Naive thymus-derived CD4-positive, alpha-beta T cell (primary cell): ENCODE measurements at places on chromosomes 2 and 18.

- no peak for DNase-seq
- no peak overlapping the region for H3K27ac ChIP-seq
- H3K4me1 ChIP-seq = peaks cover 7% of the 10 kb centered on the region
- no peaks in the 10 kb centered on the region for H3K36me3 ChIP-seq
These were observed 6.3 kb upstream of the ADGRF3 start for GRCh38 chr2:26352892-26353291.

DNA sequence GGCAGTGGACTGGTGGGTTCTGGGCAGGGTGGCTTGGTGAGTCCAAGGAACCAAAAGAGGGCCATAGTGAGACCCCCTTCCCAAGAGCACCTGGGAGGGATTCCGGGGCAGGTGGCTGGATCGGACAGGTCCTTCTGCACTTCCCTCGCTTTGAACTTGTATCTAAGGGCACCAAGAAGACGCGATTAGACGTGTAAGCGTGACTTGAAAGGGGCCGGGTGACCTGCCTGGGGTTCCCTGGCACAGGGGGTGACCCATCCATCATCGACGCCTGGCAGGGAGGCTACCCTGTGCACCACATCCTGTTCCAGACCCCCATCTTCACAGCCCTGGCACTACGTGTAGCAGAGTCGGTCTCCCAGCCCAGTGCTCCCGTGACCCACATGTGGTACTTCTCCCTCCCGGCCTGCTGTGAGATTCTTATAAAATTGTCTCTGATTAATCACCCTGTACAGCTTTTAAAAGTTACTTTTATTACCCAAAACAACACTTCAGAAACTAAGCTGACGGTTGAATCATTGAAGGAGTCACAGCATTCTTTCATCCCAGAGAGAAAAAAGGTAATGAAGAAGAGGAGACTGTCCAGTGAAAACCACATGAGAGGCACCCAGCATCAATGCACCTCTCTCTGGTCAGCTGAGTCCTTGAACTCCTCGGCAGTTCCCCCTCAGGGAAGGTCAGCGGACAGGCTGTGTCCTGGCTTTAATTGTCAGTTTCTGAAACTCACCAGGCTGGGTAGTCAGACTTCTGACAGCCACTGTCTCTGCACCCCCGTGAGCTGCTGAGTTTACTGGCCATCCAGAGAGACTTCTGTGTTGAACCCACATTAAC lies 13.0 kb downstream of the SH3BP4 start:
- no peaks in the 10 kb centered on the region for H3K36me3 ChIP-seq
- H3K27me3 ChIP-seq = no peaks in the 10 kb centered on the region
- H3K27ac ChIP-seq = no peak overlapping the region
- no peaks in the 10 kb centered on the region for H3K4me1 ChIP-seq
- no peak for DNase-seq
- H3K4me3 ChIP-seq = no peak overlapping the region

DNA sequence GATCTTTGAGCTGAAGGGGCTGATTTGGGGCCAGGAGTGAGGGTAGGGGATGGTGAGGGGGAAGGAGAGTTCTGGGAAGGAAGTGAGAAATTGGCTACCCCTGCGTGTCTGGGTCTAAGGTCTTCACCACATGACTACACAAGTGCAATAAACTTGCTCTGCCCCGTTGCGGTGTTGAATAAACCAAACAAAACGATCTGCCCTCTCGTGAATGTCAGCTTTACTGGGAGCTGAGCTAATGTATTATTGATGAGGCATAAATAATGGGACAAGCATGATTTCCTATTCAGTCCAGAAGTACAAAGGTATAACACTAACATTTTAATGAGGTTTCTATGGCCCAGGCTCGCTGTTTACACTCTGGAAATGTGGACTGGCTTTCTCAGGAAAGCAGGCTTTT lies 8.0 kb upstream of the CFAP221 start:
- H3K27me3 ChIP-seq = no peaks in the 10 kb centered on the region
- no peak overlapping the region for H3K4me3 ChIP-seq
- no peak overlapping the region for H3K27ac ChIP-seq

- no peaks in the 10 kb centered on the region for H3K4me1 ChIP-seq
- no peak for DNase-seq
- no peak overlapping the region for H3K4me3 ChIP-seq
- no peaks in the 10 kb centered on the region for H3K27me3 ChIP-seq
These were observed 153.3 kb downstream of the CELF4 start for GRCh38 chr18:37412333-37412732.

DNA sequence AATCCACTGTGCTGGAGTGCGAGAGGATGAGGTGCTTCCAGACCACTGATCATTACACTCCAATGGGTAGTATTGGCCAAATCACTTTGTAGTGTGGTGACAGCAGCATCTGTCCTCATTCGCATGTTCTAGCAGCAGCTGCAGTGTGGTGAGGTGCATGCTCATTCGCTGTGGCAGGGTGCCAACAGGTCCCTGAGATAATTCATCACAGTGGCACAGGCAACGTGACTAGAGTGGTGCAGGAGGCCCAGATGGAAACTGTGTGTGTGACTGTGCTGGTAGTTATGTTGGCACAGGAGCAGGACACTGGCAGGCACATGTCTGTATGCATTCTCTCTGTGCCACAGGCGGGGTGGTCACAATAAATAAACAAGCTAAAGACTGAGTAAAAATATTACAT lies 329.5 kb upstream of the SYT4 start:
- DNase-seq = no peak
- H3K4me3 ChIP-seq = no peak overlapping the region
- H3K4me1 ChIP-seq = no peaks in the 10 kb centered on the region
- no peaks in the 10 kb centered on the region for H3K36me3 ChIP-seq
- H3K27ac ChIP-seq = no peak overlapping the region

DNA sequence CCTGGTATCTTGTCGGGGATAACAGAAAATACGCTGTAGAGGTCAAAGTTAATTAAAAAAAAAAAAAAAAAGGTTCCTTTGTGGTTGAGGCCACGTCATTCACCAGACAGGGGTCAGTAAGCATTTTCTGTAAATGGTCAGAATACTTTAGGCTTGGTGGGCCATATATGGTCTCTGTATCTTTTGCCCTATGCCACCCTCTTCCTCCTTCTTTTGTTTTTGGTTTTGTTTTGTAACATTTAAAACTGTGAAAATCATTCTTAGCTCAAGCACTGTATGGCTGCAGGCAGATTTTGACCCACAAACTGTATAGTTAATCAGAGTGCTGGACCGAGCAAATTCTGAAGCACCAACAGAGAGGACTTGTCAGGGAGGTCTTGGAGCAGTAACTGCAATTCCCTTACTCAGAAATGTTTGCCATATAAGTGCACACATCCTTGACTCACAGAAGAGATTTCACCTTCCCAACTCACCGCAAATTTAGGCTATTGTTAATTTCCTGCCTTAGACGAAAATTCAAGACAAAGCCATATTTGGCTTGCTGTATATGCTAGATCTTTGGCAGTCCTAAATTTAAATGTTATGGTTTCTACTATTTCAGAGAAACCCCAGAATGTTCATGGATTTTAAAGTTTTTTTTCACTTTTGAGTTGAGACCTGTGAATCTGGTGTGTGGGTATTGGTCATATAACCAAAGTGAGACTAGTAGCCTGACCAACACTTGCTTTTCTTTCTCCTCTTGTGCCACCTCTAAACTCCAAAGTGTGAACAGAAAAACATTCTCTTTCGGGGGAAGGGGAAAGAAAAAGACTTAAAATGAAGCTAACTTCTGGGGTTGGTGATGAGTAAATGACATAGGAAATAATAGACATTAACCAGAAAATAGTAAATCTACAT lies 65.4 kb downstream of the DOCK10 start:
- DNase-seq = no peak
- no peak overlapping the region for H3K4me3 ChIP-seq
- no peaks in the 10 kb centered on the region for H3K27me3 ChIP-seq
- H3K36me3 ChIP-seq = no peaks in the 10 kb centered on the region
- no peak overlapping the region for H3K27ac ChIP-seq

GRCh38 chr18:59372975-59373374 lies 13.9 kb upstream of the LMAN1 start:
- H3K36me3 ChIP-seq = no peaks in the 10 kb centered on the region
- DNase-seq = no peak
- no peak overlapping the region for H3K27ac ChIP-seq
- H3K4me3 ChIP-seq = no peak overlapping the region
